BE2C (cell line): ENCODE measurements at places on chromosomes 11 and 22.

GRCh38 chr11:11433960-11434359 lies 80.9 kb upstream of the CSNK2A3 start:
- no peak for DNase-seq

GRCh38 chr22:44705022-44705297 lies 3.0 kb downstream of the PRR5 start:
- no peak for DNase-seq

DNA sequence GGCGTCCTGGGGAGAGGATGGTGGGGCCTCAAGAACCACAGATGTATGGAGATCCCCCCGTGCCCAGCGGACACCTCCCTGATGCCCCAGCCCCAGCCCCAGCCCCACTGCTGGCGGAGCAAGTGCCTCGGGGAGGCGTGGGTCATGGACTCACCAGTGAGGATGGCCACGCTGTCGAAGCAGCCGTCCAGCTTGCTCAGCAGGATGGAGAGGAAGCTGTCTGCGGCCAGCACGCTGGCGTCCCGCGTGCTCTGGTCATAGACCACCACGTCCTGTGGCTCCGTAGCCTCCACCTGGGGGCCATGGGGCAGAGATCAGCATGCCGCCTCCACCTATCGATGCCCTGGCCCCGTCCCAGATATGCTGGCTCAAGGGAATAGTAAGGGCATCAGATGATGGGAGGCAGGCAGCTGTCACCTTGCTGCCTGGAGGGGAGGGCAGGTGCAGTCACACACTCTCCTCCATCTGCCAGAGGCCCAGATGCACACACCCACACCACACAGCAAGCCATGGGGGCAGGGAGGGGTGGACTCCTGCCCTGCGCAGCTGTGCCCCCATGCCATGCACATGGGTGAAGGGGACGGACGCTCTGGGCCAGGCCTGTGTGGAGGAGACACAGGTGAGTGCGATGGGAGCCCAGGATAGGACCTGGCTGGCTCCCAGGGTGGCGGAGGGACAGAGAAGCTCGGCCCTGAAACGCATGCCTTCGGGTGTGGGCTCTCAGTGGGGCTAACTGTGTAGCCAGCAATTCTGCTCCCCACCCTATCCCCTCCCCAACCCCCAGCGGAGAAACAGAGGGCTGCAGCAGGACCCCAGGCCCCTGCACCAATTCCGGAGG lies 8.2 kb downstream of the DUSP8 start:
- DNase-seq, result no peak

DNA sequence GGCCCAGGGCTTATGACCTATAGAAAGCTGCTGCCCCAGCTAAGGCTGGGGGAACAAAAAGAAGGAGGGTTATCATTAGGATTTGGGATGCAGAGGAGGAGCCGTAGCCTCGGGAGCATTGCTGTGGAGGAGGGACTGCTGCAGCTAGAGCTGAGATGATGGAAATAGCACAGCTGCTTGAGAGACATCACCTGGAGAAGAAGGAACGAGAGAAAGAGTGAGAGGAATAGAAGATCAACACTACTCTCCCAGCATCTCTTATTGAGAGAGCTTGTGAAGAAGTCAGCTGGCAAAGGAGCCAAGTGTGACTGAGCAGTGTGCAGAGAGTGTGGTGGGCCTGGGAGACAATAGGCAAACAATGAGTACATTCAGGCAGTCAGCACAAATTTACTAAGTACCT lies 100.7 kb upstream of the PLET1 start:
- no peak for DNase-seq

- no peak for DNase-seq
These were observed 12.9 kb downstream of the NEAT1 start for GRCh38 chr11:65435411-65435931.

DNA sequence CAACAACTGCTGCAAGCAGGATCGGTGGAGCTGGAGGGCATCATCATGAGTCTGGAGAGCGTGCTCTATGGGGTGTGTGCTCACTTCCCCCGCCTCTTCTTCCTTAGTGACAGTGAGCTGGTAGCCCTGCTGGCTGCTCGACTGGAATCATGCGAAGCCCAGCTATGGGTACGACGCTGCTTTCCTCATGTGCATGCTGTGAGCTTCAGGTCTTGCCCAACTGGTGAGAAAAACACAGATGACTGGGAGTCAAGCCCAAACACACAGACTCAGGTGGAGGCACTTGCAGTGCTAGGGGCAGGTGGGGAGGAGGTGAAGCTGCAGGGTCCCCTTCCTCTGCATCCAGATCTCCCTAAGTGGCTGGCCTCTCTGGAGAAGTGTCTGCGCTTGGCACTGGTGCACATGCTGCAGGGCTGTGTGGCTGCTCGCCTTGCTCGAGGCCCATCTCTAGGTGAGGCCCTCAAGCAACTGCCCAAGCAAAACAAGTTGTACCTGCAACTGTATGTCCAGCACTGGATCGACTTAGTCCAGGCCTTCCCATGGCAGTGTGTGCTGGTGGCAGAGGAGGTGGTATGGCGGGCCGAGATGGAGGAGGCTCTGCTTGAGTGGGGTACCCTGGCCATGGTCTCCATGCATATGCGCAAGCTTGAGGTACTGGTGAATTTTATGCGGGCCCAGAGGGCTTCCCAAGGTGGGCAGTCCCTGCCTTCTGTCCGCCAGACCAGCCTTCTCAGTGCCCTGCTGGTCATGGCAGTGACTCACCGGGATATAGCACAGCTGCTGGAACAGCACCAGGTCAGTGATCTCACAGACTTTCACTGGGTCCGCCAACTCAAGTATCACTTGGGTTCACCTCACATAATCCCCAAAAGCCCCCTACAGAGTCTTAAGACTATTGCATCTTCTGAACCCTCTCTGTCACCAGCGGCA lies 48.1 kb downstream of the DNHD1 start:
- DNase-seq, result no peak

DNA sequence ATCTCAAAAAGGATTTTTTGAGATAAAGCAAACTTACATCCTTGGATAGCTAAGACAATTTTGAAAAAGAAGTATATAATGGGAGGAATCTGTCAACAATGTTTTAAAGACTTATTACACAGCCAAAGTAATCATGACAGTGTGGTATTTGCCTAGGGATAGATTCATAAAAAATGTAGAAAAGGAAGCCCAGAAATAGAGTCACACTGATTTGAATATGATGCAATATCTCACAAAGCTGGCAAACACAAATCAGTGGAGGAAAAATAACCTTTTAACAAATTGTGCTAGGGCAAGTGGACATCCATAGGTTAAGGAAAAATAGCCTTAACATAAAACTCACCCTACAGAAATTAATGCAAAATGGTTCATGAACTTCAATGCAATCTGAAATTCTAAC lies 6.0 kb downstream of the XKR3 start:
- no peak for DNase-seq

- DNase-seq, result no peak
These were observed 12.8 kb downstream of the CAPN1 start for GRCh38 chr11:65194564-65194963.

- peak; percentile 90 for DNase-seq
These were observed at the start of gene NAALAD2 for GRCh38 chr11:90134478-90135003. Gene NAALAD2, plus strand, starts transcription at chr11:90134663. Its CDS starts 96 bp downstream, at chr11:90134759.

GRCh38 chr22:32024796-32025195 lies 18.3 kb upstream of the SLC5A1 start:
- DNase-seq, result no peak

- no peak for DNase-seq
These were observed 170.3 kb downstream of the KIRREL3 start for GRCh38 chr11:126830216-126830806.

GRCh38 chr11:59556917-59557348 lies 45.6 kb downstream of the OR4D9 start:
- no peak for DNase-seq

GRCh38 chr22:45072322-45072903 lies 62.6 kb upstream of the PHF21B start:
- peak; percentile 28 for DNase-seq

- no peak for DNase-seq
These were observed 914 bp upstream of the PRDM11 start for GRCh38 chr11:45145379-45146071.

GRCh38 chr11:44575288-44575672 lies 9.8 kb downstream of the CD82 start:
- DNase-seq, result no peak

DNA sequence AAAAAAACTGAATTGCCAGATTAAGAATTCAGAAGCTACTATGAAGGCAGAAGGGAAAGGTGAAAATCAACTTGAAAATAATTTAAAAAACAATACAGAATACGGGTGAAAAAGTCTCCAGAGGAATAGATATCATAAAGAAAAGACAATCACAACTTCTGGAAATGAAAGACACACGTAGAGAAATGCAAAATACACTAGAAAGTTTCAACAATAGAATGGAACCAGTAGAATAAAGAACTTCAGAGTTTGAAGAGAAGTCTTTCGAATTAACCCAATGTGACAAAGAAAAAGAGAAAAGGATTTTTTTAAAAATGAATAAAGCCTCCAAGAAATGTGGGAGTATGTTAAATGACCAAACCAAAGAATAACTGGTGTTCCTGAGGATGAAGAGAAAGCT lies 263.8 kb upstream of the FAT3 start:
- no peak for DNase-seq
